ENCODE measurements at places on chromosomes 5 and 9.

DNA sequence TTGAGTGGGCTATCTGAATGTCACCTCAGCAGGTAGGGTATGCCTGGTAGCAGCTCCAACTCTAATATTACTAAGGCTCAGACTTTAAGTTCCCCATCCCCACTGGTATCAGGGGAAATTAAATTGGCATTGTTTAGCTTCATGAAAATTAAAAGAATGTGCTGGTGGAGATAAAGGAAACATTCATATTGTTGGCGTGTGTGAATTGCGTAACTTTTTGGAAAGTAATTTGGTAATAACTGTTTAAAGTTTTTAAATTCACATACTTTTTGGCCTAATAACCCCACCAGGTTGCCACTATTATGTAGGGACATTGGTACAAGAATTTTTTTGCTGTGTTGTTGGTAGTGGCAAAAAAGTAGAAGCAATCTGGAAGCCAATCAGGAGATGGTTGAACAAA lies 29.4 kb downstream of the TNPO1 start:
- no peak for DNase-seq

DNA sequence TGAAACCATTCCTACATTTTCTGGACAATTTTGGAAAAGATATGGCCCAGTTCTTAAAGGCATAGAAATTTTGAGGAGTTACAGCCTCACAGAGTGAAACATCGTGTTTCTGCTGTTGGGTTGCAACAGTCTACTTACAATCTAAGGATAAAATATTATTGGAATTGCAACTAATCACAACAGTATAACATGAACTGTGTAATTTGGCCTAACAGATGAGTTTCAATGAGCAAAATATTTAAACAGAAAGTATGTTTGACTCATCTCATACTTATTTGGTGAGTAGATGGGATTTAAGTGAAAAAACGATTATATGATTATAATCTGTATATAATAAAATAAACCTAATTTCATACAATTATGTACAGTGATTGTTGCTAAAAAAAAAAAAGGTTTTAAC lies 1061.8 kb downstream of the CDH12 start:
- no peak for DNase-seq

GRCh38 chr9:35396560-35397215 lies 93.2 kb upstream of the RUSC2 start:
- no peak for DNase-seq

DNA sequence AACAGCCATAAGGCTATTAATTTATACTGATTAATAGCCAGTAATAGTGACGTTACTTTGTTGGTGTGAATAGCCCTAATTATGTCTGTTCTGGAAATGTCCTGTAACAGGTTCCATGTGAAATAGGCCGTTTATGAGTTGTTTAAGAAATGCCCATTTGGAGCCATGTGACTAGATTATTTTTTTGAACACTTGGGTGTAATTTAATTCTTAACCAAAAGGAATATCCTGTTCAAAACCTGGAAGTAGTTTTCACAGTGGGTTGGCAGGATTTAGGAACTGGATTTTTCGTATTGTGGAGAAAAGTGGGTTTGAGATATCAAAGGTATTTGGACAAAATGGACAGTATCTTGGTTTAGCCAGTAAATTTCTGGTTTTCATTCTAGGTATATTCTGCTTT lies 1.3 kb downstream of the TENT2 start:
- no peak for DNase-seq

DNA sequence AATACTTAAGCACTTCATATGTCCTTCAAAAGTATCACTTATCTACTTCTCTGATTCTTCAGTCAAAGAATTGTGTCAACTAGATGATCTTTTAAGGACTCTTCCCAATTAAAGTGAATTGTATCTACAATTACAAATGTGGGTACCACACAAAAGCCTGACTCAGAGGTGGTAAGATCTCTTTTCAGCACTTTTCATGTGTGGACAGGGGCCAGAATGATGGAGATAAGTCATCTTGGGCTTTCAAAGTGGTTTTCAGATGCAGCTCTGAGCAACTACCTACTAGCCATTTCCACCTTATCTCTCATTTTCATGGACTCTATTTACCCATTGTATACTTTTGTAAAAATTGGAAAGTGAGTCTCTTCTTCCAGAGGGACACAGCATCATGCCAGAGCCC lies 8.4 kb downstream of the COX7C start:
- DNase-seq, result no peak

GRCh38 chr5:2736872-2737271 lies 14.6 kb downstream of the IRX2 start:
- DNase-seq, result no peak
